ENCODE measurements at places on chromosomes 4 and X.

DNA sequence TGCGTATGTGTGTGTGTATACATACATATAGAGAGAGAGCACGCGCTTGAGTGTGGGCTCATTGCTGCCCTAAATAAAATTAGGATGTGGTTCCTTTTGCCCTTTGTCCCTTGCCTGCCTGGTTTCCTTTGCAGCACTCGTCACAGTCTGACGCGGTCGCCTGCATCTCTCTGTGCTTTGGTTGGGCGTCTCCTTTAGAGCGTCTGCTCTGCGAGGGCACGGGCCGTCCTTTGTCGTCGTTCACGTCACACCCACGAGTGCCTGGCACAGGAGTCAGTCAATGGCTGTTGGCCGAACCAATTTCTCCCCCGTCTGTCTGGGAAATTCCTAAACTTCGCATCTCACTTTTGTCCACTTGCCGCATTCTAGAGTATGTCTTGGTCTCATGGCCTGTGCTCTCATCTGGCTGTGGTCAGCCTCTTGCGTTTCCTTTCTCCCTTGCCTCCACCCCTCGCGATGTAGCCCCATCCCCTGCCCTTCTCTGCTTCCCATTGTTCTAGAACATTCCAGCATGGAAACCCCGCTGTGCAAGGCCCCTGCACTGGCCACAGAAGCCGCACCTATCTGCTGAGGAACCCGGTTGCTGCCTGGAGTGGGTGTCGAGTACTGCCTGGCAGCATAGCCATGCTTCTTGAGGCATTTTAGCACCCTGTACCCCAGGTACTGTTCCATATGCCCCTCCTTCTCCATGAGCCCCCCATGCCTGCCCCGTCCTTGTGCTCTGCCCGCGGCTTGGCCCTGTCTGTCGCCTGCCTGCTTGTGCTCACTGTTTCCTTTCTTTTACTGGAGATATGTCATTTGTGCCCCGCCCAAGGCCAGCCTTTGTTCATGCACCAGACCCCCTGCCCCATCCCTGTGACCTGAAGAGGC, 8.0 kb downstream of the MAEA start:
- peak; percentile 63 for DNase-seq

- no peak for DNase-seq
Measured at GRCh38 chr4:23235628-23236390, 543.1 kb downstream of the GBA3 start.

DNA sequence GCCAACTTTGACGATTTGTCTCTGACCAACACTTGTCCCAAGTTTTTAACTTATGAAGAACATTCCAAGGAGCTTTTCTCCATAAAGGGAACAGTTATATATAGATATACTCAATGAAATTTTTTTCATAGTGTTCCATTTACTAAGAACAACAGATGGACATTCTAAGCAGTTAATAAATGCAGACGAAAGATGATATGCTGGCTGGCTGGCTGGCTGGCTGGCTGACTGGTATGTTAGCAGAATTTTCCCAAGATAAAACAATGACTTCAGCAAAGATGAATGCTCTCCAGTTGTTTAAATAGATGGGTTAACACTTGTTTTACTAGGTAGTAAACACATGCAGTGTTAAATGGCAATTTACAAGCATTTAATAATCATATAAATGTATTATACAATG, 62.2 kb downstream of the SPANXN3 start:
- DNase-seq = no peak

GRCh38 chr4:105430811-105431210, 43.1 kb downstream of the PPA2 start:
- no peak for DNase-seq

DNA sequence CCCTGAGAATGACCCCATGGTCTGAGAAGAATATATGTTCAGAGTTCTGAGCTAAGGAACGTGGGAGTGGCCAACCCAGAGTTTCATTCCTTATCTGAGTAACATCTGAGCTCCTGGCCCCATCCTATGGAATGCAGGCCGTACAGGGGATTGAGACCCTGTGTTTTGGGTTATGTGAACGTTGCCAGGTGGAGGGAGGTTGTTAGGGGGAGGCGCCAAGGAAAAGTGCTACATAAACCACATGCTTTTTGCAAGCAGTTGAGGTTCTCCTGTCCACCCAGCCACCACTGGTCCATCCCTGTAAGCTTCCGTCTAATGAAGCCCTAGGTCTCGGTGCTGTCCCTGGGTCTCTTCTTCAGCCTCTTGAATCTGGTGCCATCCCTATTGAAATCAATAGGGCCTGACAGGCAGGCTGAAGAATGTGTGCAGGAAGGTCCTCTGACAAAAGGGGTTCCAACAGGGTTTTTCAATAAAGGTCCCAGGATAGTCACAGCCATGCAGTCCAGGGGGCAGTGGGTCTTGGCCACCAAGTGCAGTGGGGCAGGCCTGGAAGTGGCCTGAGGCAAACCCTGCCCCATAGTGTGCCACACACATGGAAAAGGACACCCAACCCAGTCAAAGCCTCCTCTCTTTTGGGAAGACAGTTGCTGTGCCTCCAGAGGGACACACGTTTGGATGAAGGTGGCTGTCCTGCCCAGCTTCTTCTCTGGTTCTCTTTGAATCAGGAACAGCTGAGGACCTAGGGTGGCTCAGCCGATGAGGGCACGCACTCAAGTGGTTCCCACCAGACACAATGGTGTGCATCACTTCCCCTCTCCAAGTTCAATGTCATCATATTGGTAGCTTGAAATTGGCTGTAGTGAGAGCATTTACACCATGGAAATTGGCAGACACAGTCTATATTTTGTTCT, 53.5 kb downstream of the HTRA3 start:
- DNase-seq = no peak

DNA sequence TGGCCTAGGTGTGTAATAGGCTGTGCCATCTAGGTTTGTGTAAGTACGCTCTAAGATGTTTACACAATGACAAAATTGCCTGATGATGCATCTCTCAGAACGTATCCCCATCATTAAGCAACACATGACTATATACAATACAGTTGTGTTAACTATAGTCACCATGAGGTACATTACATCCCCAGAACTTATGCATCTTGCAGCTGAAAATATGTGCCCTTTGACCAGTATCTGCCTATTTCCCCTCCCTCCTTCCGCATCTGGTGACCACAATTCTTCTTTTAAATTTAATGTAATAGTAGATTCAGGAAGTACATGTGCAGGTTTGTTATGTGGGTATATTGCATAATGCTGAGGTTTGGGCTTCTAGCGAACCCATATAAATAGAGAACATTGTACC, 239.8 kb upstream of the IL1RAPL1 start:
- DNase-seq = no peak

GRCh38 chr4:145614233-145614610, 5.0 kb upstream of the MMAA start:
- no peak for DNase-seq

GRCh38 chr4:13516315-13516860, 27.9 kb downstream of the NKX3-2 start:
- DNase-seq = no peak

DNA sequence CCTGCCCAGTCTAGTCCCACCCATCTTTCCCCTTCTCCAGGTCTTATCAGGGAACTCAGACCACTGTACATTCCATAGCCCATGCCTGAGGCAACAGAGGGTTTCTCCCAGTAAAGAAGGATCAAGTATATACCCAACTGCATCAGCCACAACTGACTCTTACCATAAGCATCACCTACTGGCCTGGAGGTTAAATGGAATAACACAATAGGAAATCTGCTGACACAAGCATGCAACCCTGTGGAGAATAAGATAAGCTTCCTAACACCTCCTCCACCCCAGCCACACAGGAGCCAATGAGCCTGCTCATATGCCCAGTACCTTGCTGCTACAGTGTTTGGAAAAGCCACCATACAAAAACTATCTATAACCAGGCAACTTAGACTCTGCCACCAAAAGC, 34.6 kb upstream of the PLK4 start:
- no peak for DNase-seq

DNA sequence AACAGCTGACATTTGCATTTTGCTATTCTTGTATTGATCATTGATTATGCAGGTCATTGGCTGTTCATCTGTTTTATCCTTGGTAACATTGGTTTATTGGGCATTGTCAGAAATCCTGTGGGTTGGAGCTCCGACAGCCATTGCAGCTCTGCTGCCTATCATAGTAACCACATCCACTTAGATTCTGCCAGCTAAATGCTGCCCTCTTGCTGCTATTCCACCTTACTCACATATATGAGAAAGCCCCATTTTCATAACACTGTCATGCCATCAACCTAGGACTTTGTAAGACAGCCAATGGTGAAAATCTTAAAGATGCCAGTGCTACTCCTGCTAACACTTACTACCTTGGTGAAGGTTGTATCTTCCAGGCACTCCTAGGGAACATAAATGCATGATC, 187.3 kb upstream of the CXCL13 start:
- DNase-seq = no peak

GRCh38 chr4:8102831-8103230, 55.8 kb downstream of the ABLIM2 start:
- DNase-seq = no peak

DNA sequence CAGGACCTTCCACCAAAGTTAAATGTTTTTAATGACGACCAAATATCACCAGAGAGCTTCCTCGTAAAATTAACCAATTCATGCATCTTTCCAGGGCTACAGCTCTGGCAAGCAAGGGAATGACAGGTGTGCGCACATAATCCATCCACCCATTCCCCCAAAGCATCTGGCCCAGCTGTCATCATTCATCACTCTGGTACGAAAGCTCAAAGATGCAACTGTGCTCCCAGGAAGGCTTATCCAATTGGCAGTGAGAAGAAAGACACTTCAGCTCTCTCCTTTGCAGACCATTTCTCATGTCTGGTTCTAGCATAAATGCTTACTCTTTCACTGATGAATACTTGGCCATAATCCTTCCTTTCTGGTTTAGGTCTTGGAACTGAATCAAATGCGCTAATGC, 139.2 kb downstream of the NSUN7 start:
- DNase-seq = no peak

- DNase-seq = peak; percentile 47
Measured at GRCh38 chrX:16870862-16871815, 977 bp upstream of the RBBP7 start.

DNA sequence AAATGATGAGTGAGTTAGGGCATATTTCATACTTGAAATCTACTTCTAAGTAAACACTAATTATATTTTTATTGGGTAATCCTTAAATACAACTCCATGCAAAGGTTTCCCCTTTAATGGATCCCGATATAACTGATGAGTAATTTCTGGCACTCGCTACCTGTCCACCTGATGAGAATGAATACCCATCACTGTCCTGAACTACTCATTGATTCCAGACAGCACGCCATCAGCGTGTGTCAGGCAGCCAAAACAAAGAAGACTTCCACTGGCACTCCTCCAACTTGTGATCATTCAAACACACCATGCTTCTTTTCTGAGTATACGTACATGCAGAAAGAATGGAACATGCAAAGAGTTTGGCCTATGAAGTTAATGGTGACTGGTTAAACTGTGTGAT, 69.4 kb downstream of the HCCS start:
- no peak for DNase-seq

DNA sequence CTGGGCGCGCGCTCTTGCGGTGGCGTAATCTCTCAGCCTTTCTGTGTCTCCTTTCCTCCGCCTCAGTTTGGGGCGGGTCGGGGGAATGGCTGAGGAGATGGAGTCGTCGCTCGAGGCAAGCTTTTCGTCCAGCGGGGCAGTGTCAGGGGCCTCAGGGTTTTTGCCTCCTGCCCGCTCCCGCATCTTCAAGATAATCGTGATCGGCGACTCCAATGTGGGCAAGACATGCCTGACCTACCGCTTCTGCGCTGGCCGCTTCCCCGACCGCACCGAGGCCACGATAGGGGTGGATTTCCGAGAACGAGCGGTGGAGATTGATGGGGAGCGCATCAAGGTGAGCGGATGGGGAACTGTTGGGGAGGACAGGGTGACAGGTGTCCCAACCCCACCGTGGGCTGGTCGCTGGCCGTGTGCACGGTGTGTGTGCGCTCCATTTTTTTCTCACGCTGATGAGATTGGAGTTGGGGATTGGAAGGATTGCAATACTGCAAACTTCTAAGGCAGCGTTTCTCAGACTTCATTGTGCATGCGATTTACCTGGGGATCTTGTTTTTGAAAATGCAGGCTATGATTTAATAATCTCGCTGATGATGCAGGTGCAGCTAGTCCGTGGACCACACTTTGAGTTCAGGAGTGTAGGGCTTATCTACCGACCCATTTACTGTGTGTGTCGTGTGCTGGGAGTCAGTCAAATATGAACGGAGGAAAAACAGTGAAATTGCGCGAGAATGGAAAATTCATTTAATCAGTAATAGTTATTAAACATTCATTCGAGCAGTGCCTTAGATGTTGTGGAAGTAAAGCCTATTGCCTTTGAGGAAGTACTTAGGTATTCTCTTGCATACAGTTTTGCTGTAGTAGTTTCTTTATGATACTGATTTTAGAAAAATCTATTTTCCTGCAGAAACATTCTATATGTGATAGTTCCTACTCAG, at the start of gene RAB33B:
Gene RAB33B (plus strand): TSS at position 11 of the 935 bp plus-strand sequence. CDS start 75 bp downstream, at position 86.
- DNase-seq = no peak

- DNase-seq = peak; percentile 7
Measured at GRCh38 chrX:12440246-12440645, 302.0 kb downstream of the FRMPD4 start.

GRCh38 chr4:8028368-8028767, 88.7 kb upstream of the AFAP1 start:
- DNase-seq = no peak

GRCh38 chr4:8084031-8084660, 74.5 kb downstream of the ABLIM2 start:
- DNase-seq = no peak

DNA sequence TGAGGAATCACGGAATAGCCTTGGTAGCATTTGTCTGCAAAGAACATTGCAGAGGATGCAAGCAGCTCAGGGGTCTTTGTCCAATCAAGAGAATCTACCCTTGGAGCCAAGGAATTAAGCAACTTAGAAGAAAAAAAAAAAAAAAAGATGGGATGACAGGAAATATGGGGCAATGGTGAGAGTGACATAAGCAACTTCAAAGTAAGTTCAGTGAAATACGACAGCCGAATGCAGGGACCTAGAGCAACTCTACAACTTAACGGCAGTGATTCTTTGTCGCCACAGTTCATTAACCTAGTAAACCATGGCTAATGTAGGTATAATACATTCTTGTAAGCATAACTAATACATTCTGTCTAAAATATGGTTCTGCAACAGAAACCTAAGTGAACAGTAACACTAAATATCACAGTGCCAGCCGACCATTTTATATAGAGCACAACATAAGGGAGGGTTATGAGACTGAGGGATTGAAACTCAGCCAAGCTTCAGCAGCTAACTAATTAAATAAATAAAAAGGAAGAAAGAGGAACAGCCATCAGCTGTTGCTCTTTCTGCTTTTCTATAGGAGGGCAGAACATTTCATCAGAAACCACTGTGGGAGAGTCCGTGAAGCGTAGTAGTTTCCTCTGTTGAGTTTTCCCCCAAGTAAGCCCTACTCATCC, 74.7 kb downstream of the PPARGC1A start:
- DNase-seq = no peak
